IPS-NIHi11 (cell line): ENCODE measurements at places on chromosomes 2 and 18.

DNA sequence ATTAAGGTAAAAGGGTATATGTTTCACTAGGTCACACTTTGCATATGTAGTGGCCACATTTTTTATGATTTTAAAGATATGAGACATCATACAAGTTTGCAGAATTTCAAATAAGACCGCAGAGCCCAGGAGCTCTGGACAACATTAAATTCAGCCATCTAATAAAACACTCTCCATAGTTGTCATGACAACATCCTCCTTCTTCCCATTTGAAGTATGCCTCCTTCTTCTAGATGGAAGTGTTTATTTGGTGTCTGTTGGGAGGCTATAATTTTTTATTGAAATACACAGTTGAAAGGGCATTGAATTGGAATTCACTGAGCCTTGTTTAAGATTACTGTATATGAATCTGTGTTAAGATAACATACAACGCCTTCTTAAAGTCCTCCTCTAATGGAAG is 467.3 kb downstream of the CMPK2 start:
- DNase-seq: no peak

- no peak for DNase-seq
These were observed 1093.6 kb downstream of the SUCLG1 start for GRCh38 chr2:83365476-83365875.

- no peak for DNase-seq
These were observed 1251.6 kb upstream of the ZEB2 start for GRCh38 chr2:145771525-145771924.

GRCh38 chr2:55148269-55148668 is 83.8 kb downstream of the CLHC1 start:
- DNase-seq: no peak

GRCh38 chr2:28583899-28584553 is 88.2 kb downstream of the PLB1 start:
- no peak for DNase-seq

DNA sequence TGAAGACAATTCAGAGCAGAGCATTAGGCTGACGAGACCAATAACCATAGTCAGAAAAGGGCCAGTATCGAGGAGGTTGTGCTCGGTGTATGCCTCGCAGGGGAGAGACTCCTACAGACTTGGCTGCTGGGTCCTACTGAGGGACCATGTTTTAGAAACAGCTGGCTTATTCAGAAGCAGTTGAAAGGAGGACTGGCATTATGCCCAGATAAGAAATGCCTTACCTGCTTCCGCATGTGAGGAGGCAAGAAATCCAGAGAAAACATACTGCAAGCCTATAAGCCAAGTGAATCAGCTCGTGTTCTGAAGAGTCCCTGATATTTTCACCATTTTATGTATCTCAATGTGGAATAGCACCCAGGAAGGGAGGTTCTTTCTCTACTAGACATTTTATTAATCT is 434.7 kb downstream of the GRB14 start:
- DNase-seq: no peak

- DNase-seq: peak; percentile 28
These were observed 2.4 kb upstream of the HOXD8 start for GRCh38 chr2:176126929-176127773.

GRCh38 chr2:26848336-26849055 is 564 bp downstream of the DPYSL5 start:
- peak; percentile 61 for DNase-seq

DNA sequence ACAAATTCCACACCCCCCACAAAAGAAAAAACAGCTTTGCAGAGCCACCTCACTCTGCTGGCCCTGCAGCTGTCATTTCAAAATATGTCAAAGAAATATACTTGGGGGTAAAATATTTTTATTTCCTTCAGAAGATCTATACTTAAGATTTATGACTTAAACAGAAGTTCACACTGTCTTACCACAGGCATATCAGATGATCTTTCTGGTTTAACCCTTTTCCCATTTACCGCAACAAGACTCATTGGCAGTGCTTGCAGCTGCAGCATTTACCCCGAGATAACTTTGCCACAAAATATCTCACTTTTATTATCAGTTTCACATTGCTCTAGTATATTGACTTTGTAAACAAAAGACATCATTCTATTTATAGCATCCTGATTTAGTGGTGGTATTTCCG is 21.6 kb upstream of the SLC35G4 start:
- DNase-seq: no peak

DNA sequence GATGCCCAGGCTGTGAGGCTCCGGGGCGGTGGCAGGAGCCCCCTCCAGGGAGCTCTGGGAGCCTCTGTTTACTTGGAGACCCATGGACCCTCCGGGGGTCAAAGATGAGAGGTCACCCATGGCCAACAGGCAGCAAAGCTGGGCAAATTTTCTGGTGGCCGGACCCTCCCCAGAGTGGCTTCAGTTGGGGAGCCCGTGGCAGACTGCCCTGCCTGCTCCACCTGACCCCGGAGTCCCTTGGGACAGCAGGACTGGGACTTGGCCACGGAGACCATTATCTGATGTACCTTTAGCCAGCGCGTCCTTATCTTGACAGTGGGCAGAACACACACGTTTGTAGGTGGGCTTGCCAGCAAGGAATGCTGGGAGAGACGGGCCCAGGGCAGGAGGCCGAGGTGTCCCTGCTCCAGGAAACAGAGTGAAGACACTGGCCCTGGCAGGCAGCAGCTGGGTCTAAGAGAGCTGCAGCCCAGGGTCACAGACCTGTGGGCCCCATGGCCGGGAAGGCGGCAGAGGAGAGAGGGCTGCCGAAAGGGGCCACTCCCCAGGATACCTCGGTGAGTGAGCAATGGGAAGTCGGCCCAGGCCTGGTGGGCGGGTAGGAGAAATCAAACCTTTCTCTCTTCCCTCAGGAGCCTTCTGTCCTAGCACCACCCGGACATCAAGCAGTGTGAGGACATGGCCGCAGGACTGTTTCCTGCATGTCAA is at the start of the genes ABCG5 and ABCG8:
Gene ABCG5, minus strand, starts transcription at position 280 of the 708 bp plus-strand sequence. Its CDS starts 160 bp downstream, at position 120.
Gene ABCG8, plus strand, starts transcription at position 412 of the 708 bp plus-strand sequence. Its CDS starts 83 bp downstream, at position 495.
- DNase-seq: peak; percentile 4

GRCh38 chr2:127771756-127772155 is 39.2 kb downstream of the WDR33 start:
- no peak for DNase-seq

GRCh38 chr2:169361706-169362117 is 622 bp downstream of the LRP2 start:
- DNase-seq: peak; percentile 59

DNA sequence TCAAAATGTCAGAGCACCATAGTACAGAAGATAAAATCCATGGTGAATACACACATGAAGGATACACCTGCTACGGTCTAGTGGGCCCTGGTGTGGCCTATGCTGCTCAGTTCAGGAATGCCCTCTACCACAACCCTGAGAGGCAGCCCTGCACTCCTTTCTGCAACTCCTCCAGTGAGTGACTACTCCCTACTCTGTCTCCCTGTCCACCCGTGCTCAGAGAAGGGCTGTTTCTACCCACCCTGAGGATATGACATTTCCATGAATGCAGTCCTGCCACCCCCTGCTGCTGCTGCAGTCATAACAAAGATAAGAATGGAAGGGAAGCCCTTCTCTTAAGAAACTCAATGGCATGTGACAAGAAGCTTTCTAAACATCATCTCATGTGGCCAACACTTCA is 137.0 kb downstream of the EN1 start:
- no peak for DNase-seq

DNA sequence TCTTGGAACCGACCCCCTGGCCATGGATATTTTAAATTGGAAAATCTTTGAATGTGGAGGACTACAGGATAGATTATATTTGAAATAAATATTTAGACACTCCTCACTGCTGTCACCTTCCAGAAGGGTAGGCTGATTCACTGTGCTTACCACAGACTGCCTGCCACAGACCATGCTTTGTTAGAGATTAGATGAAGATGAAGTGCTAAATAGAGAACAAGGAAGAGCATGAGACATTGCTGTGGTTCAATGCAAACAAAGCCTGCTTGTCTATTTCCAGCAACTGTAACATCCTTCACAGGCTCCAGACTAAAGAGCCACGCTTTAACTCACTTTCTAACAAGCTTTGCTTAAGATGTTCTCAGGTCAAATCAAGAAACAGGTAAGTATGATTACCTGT is 81.0 kb upstream of the TMEM17 start:
- no peak for DNase-seq

- no peak for DNase-seq
These were observed 124.8 kb downstream of the TTC32 start for GRCh38 chr2:19776941-19777514.

GRCh38 chr18:45522371-45522770 is 92.9 kb upstream of the SLC14A2 start:
- DNase-seq: no peak

DNA sequence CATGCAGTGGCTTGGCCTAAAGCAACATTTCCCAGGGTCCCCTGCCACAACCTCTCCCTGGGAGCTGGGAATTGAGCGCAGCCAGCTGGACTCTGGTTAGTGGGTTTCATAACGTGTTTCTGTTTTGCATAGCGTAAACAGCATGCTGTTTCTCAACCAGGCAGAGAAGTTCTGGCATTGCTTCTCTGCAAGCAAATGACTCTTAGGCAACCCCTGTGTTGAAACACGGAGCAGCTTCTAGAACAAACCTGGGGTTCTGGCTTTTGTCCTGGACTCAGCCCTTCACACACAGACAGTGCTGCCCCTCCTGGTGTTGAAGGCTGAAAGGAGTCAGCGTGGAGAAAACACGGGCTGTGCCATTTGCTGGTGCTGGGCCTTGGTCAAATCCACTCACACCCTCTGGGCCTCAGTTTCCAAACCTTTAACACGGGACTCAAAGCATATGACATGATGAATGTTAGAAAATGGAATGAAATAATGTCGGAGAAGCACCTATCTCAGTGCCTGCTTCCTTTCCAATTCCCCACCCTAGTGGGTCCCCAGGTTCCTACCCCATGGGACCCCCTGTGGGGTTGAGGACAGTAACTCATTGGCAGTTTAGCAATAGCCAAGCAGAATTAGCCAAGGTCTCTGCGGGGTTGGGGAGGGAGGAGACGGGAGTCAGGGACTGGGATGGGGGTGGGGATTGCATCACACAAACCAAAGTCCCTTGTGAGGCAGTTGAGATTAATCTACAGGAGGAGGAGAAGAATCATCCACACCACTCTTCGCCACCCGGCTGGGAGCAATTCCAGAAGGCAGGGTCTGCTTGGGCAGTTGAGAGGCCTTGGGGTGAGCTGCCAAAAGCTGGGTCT is 30.2 kb upstream of the IL1R2 start:
- DNase-seq: no peak
